ENCODE measurements at places on chromosomes 16 and 17. TPM values are rescaled to one million over a fixed set of nuclear protein-coding genes. Genes with fewer than 3 reads are reported as not detected.
A peak's percentile ranks its signal among the peaks of the same experiment; 100 is the strongest.

DNA sequence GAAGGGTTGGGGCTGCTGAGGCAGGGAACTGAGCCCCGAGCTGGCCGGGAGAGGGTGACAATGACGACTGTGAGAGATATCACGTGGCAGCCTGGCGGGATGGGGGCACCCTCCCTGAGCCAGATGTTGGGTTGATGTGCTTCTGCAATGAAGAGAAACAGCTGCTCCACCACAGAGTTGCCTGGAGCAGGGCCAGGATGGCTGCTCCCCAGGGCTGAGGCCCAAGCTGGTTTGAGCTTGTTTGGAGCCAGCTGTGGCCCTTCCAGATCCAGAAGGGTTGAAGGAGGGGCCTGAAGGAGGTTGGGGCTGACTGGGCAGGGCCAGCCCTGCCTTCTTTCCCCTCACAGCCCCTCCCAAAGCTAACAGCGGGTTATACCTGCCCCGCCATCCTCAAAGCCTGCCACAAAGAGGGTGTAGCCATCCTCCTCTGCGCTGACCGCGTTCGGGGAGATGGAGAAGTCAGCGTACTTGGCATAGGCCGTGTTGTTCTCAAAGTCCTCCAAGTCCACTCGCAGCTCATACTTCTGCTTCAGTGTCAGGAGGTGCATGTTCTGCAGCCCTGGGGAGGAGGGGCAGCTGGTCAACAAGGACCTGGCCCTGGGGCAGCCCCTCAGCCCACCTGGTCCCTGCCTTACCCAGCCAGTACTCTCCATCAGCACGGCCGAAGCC, 2.1 kb downstream of the MFAP4 start:
- peak; percentile 57 for DNase-seq

DNA sequence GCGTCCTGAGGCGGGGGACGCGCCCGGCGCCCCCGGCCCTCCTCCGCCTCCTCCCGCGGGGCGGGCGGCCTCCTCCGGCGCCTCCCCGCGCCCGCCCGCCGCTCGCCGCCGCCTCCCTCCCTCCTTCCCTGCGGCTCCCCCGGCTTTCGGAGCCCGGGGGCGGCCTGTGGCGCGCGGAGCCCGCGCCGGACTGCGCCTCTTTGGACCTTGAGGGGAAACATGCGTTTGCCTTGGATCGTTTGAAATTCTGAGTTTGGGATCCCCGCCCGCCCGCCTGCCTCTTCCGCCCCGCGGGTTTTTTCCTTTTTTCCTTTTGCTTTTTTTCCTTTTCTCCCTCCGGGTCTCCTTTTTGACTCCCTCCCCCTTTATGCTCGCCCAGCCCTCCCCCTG, 390 bp downstream of the ZNRF1 start:
- DNase-seq, result no peak

- no peak for DNase-seq
These were observed 9.6 kb downstream of the GALK1 start for GRCh38 chr17:75755205-75755901.

DNA sequence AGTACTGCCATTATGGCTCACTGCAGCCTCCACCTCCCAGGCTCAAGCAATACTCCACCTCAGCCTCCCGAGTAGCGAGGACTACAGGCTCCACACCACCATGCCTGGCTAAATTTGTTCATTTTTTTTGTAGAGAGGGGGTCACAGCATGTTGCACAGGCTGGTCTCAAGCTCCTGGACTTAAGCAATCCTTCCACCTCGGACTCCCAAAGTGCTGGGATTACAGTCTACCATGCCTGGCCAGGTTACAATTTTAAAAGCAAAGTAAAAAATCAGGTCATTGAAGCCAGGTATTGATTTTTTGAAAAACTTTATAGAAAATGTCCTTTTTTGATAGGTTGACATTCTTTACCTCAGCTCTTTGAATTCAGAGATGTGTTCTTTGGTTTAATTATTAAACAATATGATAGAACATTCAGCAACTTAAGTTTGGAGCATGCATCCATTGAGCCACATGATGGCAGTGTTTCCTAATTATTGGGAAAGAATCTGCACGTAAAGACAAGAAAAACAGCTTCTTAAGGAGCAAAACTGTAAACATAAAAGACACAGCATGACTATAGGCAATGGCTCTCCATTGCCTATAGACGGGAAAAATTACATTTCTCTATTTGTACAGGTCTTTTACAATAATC, 1.7 kb upstream of the SLC16A11 start:
- peak; percentile 84 for DNase-seq

GRCh38 chr17:20063665-20064648, 54.8 kb downstream of the SPECC1 start:
- DNase-seq, result peak; percentile 89

DNA sequence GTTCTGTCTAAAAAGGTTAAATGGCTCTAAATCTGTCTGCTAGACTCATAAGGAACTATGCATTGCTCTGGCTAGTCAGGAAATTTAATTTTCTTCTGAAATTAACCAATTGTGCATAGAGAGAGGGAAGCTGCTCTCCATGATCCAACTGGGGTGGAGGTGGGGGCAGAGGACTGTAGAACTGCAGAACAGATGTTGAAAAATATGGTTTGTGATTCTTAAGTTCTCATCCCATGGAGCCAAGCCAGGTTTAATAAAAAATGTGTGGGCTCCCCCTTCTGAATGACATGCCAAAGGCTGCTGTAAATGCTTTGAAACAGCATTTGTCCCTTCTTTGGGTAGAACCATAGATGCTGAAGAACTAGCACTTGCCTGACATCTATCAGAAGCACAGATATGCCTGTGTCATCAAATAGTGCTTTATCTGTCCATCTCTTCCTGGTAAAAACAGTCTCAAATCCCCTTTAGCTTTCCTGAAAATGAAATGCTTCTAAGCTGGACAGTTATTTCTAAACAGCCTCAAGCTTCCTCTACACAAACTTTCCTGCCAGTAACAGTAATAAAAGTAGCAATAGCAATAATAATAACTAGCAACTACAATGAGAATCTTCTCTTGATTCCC, 221.4 kb downstream of the CDH8 start:
- DNase-seq, result no peak

- no peak for DNase-seq
These were observed 15.7 kb downstream of the DHX38 start for GRCh38 chr16:72109300-72109699.

GRCh38 chr16:11099672-11100205, 155.4 kb downstream of the CLEC16A start:
- no peak for DNase-seq

DNA sequence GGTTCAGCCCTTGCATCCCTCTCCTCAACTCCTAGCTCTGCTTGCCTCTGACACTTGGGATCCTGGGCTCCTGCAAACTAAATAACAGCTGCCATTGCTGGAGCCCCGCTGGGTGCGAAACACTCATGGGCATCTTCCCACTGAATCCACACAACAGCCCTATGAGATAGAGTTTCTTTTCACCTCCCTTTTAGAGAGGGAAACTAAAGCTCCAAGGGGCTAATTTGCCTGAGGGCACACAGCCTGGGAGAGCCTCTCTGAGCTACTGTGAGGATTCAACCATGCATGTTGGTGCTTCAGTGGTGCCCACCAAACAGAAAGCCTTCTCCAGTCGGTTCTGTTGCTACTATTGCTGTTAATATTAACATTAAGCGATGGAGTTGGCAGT, 4.0 kb downstream of the ACBD4 start:
- DNase-seq, result no peak

GRCh38 chr16:5678371-5678770, 580.8 kb upstream of the EEF2KMT start:
- no peak for DNase-seq

- DNase-seq, result peak; percentile 59
These were observed 13.6 kb downstream of the CLEC16A start for GRCh38 chr16:10957771-10958482.

GRCh38 chr17:39818358-39819000, 45.6 kb downstream of the IKZF3 start:
- DNase-seq, result peak; percentile 13

GRCh38 chr17:10987786-10988185, 149.9 kb upstream of the PIRT start:
- DNase-seq, result no peak

- no peak for DNase-seq
These were observed 47.7 kb upstream of the ZNF469 start for GRCh38 chr16:88334778-88335720.

DNA sequence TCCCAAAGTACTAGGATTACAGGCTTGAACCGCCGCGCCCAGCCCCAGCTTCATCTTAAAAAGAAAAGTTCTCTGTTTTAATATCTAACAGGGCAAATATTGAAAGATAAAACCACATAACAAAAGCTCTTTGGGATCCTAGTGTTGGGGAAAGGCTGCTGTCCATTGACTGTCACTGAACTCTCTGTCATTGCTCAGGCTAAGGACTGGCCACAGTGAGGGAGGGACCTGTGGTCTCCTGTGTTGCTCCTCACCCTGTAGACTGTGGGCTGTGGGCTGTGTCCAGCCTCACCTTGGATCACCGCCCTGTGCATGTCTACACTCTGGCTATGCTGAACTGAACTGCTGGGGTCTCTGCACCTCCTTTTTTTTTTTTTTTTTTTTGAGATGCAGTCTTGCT, 11.3 kb upstream of the PYDC1 start:
- DNase-seq, result no peak

- DNase-seq, result no peak
These were observed 23.1 kb downstream of the PITPNC1 start for GRCh38 chr17:67400193-67400592.

GRCh38 chr17:49515196-49515770, 20.2 kb downstream of the NGFR start:
- DNase-seq, result peak; percentile 55

GRCh38 chr17:19671433-19671832, 22.9 kb downstream of the ALDH3A2 start:
- DNase-seq, result no peak

DNA sequence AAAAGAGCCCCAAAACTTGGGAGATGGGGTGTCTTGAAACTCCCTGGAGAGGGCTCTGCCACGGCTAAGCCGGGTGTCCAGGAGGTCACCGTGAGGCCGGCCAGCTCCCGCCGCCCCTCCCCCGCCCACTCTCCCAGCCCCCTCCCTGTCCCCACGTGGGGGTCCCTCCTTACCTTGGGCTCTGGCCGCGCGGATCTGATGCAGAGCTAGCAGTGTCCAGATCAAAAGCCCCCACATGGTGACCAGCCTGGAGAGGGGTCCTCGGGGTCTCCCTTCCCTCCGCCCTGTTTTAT, 447 bp downstream of the SDK2 start:
- DNase-seq, result no peak

GRCh38 chr16:71916397-71916920, 21.1 kb downstream of the IST1 start:
- DNase-seq, result no peak

Gene KREMEN2
- total RNA-seq, result 1.2 TPM

Gene GRB2
- total RNA-seq, result 103 TPM

Gene TBC1D3E
- 0.77 TPM for total RNA-seq

Gene CBFB
- 121 TPM for total RNA-seq

Gene KRT222
- not detected for total RNA-seq

Gene PABPN1L
- total RNA-seq, result not detected

Gene MON1B
- total RNA-seq, result 9.2 TPM

Gene PRRT2
- not detected for total RNA-seq

Gene PRPSAP2
- 36.9 TPM for total RNA-seq

Gene CLEC18C
- 0.13 TPM for total RNA-seq

Measured in bronchial epithelial cell (primary cell).